ENCODE measurements at places on chromosomes 12 and 14.

DNA sequence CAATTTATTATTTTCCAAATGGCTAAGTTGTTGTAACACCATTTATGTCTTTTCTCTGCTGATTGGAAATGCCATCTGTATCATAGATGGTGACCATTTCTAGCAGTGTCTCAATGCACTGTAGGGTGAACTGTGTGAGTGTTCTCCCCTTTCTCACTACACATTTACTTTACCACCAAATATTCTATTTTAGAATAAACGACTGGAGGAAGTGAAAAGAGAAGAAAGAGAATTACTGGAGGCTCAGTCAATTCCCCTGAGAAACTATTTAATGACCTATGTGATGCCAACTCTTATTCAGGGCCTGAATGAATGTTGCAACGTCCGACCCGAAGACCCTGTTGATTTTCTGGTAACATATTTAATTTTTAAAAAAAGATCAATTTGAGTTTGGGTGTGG is 15.5 kb upstream of the PAPOLA start:
- H3K36me3 ChIP-seq = no peaks in the 10 kb centered on the region
- no peaks in the 10 kb centered on the region for H3K27me3 ChIP-seq
- H3K4me3 ChIP-seq = no peak overlapping the region
- no peaks in the 10 kb centered on the region for H3K4me1 ChIP-seq
- no peak for DNase-seq
- no peak overlapping the region for H3K27ac ChIP-seq

DNA sequence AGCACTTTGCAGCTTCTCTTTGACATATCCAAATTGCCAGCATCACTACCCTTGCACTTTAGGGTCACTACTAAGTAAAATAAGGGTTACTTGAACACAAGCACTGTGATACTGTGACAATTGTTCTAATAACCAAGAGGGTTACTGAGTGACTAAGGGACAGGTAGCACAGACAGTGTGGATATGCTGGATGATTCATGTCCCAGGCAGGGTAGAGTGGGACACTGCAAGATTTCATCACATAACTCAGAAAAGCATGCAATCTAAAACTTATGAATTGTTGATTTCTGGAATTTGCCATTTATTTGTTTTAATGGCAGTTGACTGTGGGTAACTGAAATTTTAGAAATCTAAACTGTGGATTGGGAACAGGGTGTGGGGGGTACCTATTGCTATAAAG is 218.8 kb downstream of the KITLG start:
- H3K36me3 ChIP-seq = no peaks in the 10 kb centered on the region
- DNase-seq = no peak
- H3K4me3 ChIP-seq = no peak overlapping the region
- H3K27ac ChIP-seq = no peak overlapping the region
- no peaks in the 10 kb centered on the region for H3K4me1 ChIP-seq
- no peaks in the 10 kb centered on the region for H3K27me3 ChIP-seq

- H3K27ac ChIP-seq = no peak overlapping the region
- H3K27me3 ChIP-seq = no peaks in the 10 kb centered on the region
- no peaks in the 10 kb centered on the region for H3K36me3 ChIP-seq
- no peak for DNase-seq
- no peaks in the 10 kb centered on the region for H3K4me1 ChIP-seq
These were observed 218.9 kb downstream of the LRFN5 start for GRCh38 chr14:41825622-41826021.

DNA sequence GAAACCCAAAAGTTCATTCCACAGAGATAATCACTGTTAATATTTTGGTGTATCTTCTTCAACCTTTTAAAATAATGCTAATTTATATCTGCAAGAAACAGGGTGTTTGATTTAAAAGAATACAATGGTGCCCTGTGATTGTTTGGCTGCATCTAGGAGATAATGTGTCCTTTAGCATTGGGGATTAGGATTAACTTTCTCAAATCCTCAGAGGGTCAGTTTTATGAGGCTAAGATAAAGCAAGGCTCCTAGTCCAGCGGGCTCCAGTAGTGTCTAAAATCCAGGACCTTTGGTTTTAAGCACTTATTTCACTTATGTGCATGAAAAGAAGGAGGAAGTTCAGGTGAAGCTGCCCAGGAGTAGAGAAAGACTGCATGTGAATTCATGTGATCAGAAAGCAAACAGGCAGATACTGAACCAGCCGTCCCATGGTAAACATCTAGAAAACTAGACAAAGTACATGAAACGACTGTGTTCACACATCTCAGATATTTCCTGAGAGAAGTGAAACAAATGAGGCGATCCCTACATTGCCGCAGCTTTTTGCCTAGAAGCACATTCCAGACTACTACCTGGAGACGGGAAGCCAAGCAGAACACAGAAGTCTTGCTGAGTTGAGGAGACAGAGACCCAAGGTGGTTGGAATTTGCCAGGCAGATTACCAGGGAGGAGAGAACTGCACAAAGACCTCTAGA is 129.1 kb upstream of the MAX start:
- DNase-seq = no peak
- H3K36me3 ChIP-seq = no peaks in the 10 kb centered on the region
- no peaks in the 10 kb centered on the region for H3K27me3 ChIP-seq
- no peak overlapping the region for H3K4me3 ChIP-seq
- H3K4me1 ChIP-seq = peaks cover 33% of the 10 kb centered on the region
- H3K27ac ChIP-seq = no peak overlapping the region

DNA sequence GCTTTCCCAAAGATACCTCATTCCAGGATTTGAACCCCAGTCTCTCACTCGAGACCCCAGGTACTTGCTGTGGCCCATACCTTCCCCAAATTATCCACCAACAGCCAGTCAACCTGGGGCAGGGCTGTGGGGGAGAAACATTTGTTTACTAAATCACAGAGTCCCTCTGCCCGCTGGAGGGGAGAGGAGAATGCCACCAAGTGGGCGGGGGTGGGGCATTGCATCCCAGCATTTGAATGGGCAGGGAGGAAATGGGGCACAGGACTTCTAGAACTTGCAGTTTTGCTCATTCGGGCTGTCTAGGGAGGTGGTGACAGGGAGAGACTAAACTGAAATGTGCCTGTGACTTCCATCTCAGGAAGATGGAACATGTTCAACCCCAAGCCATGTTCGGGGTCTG is 10.9 kb upstream of the SERPINA9 start:
- H3K27me3 ChIP-seq = no peaks in the 10 kb centered on the region
- no peak overlapping the region for H3K4me3 ChIP-seq
- no peaks in the 10 kb centered on the region for H3K4me1 ChIP-seq
- no peaks in the 10 kb centered on the region for H3K36me3 ChIP-seq

GRCh38 chr14:33081259-33081658 is 142.6 kb downstream of the NPAS3 start:
- DNase-seq = no peak
- peak overlapping the region; percentile 19 for H3K27ac ChIP-seq
- no peak overlapping the region for H3K4me3 ChIP-seq
- H3K27me3 ChIP-seq = no peaks in the 10 kb centered on the region
- peaks cover 9% of the 10 kb centered on the region for H3K4me1 ChIP-seq

- H3K36me3 ChIP-seq = no peaks in the 10 kb centered on the region
- no peak overlapping the region for H3K4me3 ChIP-seq
- no peak overlapping the region for H3K27ac ChIP-seq
These were observed 6.3 kb downstream of the SCNN1A start for GRCh38 chr12:6368906-6369525.

DNA sequence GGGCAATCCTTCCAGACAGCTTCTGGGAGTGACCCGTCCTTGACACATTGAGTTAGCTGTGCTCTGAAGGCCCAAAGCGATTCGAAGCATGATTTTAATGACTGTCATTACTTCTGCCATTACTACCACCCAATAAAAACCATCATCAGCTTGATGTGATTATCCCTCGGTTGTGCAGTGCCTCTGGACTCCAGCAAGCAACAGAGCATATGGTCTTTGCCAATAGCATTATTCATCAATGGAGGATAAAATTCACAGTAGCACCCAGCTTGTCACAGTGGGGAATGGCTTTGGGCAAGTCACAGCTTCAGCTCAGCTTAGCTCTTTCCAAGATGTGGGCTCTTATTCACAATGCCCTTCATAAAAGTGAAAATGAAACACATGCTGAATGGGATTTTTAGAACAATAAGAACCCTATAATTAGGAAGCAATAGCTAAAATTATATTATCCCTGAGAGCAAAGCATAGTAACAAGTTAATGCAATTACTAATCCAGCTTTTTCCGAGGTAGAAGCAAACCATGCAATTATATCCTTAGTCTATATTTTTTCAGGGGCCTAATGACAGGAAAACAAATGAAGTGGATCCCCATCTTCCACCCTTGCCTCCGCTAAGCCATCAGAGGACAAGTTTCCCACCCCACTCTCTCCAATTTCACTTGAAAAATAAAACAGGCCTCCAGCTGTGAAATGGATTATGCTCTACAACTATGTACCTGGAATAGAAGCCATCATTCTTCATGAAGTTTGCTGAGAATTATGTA is 163.0 kb upstream of the EEA1 start:
- no peak overlapping the region for H3K4me3 ChIP-seq
- no peak for DNase-seq
- no peak overlapping the region for H3K27ac ChIP-seq
- no peaks in the 10 kb centered on the region for H3K36me3 ChIP-seq

DNA sequence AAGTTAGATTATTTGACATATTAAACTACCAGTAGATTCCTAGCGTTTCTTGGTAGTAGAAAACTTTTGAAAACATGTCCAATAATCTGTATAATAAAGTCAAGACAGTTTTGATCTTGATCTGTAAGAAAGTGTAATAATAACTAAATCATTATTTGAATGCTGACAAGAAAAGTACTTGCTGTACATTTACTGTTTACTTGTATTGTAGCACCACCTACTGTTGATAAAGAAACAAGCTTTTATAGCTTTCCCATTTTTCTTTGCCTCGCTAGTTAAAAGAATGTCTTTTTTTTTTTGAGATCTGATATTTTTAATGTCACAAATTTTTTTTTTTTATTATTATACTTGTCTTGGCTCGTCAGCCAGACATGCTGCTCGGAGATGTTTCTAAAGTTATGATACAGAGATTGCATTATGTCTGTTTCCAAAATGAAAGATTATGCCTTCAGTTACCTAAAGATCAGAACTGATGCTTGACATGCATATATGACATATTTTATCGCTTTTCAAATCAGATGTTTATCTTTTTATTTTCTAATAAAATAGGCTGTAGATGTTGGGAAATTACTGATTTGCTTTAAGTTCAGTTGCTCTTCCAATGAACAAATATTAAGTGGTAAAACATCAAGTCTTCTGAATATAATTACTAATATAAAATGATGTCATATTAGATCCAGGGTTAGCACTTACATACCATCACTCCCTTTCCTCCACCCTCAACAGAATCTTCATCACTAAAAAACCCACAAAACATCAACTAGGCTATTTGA is 140.5 kb downstream of the AKAP6 start:
- H3K27me3 ChIP-seq = no peaks in the 10 kb centered on the region
- peak; percentile 77 for DNase-seq
- H3K36me3 ChIP-seq = no peaks in the 10 kb centered on the region

GRCh38 chr14:101076451-101077198 is 173.1 kb upstream of the RTL1 start:
- no peak overlapping the region for H3K27ac ChIP-seq
- no peak overlapping the region for H3K4me3 ChIP-seq
- no peaks in the 10 kb centered on the region for H3K4me1 ChIP-seq
- no peak for DNase-seq
- H3K27me3 ChIP-seq = peaks cover 5% of the 10 kb centered on the region

DNA sequence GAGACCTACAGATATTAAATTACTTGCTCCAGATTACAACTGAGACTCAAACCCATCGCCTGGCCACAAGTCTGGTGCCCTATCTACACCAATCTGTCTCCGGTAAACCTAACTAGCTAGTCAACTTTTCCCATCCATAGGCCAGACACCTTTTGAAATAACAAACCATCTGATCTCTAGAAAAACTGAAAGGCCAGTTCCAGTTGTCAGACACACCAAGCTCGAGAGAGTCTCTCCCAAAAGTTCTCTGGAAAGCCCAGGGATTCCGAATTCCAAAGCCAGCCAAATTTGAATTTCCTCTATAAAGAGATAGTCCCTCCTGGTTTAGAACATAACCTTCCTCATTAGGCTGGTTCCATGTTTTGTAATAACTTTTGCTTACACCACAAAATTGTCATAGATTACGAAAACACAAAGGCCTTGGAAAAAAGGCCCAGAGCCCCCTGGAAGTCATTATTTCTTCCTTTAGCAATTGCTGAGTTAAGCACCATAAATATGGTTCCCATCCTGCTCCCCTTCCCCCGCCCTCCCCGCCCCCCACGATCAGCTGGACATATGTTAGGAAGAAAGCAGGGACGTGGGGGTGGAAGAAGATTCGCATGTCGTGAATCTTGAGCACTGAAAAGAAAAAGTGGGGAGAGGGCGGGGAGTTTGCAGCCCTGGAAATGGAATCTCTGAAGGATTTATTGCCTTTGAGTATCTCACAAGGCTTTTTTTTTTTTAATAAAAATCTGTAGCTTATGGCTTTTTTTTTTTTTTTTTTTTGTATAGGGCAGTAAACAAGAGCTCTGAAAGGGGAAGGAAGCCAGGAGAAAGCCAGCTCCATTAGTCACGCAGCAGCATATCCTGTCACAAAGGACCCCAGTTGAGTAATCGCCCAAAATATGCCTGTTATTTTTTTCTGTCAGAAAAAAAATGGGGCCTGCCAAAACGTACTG is 110.4 kb downstream of the ZFP36L1 start:
- no peak overlapping the region for H3K4me3 ChIP-seq
- no peak overlapping the region for H3K27ac ChIP-seq
- no peaks in the 10 kb centered on the region for H3K27me3 ChIP-seq
- H3K4me1 ChIP-seq = peaks cover 40% of the 10 kb centered on the region
- DNase-seq = no peak

DNA sequence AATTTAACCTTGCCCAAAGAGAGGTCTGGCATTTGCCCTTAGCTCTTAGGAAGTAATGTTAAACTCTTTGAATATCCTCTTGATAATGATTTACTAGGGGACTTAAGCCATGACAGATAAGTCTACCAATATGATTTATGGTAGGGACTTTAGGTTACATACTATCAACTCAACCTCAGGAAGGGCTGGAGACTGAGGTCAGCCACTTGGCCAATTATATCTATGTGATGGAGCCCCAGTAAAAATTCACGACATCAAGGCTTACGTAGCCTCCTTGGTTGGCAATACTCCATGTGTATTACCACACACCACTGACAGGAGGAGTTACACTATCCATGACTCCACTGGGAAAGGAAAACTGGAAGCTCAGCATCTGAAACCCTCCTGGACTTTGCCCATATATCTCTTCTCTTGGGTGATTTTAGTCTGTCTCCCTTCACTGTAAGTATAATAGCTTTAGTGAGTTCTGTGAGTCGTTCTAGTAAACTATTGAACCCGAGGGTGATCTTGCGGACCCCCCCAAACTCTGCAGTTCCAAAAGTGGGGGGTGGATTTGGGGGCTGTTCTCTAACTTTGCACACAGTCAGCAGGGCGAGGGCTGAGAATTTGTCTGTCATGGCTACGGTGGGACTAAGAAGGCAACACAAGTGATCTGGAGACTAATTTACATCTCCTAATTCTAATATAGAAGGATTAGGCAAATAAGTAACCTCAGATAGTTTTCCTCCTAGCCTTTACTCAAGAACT is 62.3 kb downstream of the R3HDM2 start:
- peaks cover 18% of the 10 kb centered on the region for H3K4me1 ChIP-seq
- H3K4me3 ChIP-seq = no peak overlapping the region
- H3K27ac ChIP-seq = no peak overlapping the region
- no peaks in the 10 kb centered on the region for H3K27me3 ChIP-seq
- DNase-seq = no peak
